ENCODE measurements at places on chromosomes 12 and 14.

DNA sequence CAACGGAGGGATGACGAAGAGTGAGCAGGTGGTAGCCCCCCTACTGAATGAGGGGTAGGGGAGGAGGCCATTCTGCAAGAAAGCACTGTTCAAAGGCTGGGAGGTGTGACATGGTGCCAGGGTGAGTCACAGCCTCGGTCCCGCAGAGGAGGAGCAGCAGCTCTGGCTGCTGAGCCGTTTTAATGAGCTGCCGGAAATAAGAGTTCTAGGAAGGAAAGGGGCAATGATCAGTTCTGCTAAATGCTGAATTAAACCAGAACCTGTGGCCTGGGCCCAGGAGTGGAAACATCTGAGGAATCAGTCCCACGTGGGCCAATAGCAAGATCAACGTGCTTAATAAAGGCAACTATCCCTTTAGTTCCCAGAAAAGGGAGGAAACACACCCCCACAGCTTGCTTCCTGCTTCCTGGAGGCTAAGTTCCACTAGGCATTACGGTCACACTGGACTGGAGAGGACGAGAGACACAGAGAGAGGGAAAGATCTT is 3.6 kb downstream of the ABCD4 start:
- H3K4me1 ChIP-seq = peaks cover 2% of the 10 kb centered on the region
- H3K36me3 ChIP-seq = no peaks in the 10 kb centered on the region
- no peaks in the 10 kb centered on the region for H3K27me3 ChIP-seq
- H3K27ac ChIP-seq = no peak overlapping the region
- H3K4me3 ChIP-seq = no peak overlapping the region
- DNase-seq = peak; percentile 70

DNA sequence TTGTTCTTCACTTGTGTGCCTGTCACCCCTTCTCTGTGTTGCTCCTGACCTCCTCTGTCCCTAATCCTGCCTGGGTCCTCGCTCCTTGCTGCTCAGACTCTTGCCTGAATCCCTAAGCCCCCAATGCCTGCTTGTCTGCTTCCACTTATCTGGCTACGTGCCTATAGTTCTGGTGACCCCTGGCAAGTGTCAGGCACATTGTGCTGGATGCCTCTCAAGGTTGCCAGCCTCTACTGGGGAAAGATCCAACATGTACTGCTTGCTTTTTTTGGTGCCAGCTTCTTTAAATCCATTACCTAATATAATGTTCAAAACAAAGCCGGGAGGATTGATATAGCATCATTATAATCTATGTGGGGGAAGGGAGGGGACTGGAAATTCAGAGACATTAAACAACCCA is 448.0 kb upstream of the CCDC196 start:
- H3K4me1 ChIP-seq = no peaks in the 10 kb centered on the region
- no peak for DNase-seq
- no peaks in the 10 kb centered on the region for H3K36me3 ChIP-seq
- no peak overlapping the region for H3K27ac ChIP-seq

- no peaks in the 10 kb centered on the region for H3K27me3 ChIP-seq
- H3K4me1 ChIP-seq = peaks cover 9% of the 10 kb centered on the region
- no peaks in the 10 kb centered on the region for H3K36me3 ChIP-seq
- H3K27ac ChIP-seq = no peak overlapping the region
Measured at GRCh38 chr12:114938487-114939210, 254.7 kb upstream of the TBX3 start.

DNA sequence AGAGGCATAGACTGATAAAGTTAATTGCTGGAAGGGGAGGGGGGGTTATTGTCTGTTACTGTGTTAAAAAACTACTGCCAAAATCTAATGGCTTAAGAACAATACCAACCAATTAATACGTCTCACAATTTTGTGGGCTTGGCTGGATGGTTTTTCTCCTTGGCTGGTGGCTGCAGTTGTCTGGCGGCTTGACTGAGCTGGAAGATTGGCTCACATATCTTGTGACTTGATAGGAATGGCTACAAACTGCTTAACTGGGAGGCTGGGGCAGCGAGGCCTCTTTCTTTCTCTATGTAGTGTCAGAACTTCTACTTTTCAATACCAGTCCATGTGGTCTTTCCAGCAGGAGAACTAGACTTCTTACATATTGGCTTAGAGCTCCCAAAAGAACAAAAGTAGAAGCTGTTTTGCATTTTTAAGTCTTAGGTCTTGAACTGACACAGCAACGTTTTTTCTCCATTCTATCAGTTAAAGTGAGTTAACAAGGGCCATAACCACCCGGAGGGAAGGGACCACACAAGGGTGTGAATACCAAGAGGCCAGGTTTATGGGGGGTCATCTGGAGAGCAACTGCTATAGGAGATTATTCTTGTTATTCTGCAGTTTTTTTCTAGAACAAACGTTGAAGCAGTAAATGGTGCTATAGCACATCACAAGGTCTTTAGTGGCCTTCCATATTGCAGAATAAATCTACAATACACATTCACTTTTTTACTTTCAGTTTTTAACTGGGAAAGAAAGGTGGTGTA is 46.9 kb downstream of the ZDHHC17 start:
- no peak for DNase-seq
- H3K27me3 ChIP-seq = no peaks in the 10 kb centered on the region
- H3K27ac ChIP-seq = no peak overlapping the region
- no peaks in the 10 kb centered on the region for H3K36me3 ChIP-seq

DNA sequence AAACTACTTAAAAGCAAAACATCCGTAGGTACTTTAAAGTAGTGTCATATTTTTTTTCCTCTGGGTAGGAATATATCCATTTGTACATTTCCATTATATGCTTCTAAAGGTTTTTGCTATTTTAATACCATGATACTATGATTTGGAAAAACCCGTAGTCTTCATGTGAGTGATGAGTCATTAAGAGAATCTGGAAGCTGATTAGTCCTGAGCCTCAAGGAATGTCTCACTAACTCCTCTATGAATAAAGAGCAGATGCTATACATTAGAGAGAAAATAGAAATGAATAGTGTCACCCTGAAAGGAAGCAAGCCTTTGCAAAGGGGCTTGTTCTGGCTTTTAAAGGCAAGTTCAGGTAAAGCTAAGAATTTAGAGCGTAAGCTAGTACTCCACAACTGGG is 432.1 kb downstream of the CCDC91 start:
- H3K4me1 ChIP-seq = no peaks in the 10 kb centered on the region
- no peaks in the 10 kb centered on the region for H3K27me3 ChIP-seq
- no peak overlapping the region for H3K4me3 ChIP-seq

DNA sequence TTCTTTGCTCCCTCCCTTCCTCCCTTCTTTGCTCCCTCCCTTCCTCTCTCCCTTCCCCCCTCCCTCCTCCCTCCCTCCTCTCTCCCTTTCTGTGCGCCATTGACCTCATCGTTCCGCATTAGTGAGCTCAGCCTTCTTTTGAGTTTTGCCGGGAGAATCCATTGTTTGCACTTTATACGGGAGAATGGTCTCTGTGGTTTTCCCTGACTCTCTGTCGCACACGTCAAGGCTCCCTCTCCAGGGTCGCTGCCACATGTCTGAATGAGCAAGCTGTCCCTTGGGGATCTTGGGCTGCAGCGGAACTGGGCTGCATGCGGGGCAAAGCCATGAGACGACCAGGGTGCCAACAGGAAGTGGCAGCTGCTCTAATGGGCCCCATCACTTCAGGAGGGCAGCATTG is 118.5 kb downstream of the GLT1D1 start:
- DNase-seq = no peak
- no peak overlapping the region for H3K27ac ChIP-seq
- H3K27me3 ChIP-seq = no peaks in the 10 kb centered on the region

GRCh38 chr12:81639196-81639595 is 120.0 kb downstream of the PPFIA2 start:
- H3K27ac ChIP-seq = no peak overlapping the region
- H3K36me3 ChIP-seq = no peaks in the 10 kb centered on the region
- H3K27me3 ChIP-seq = no peaks in the 10 kb centered on the region

- H3K36me3 ChIP-seq = no peaks in the 10 kb centered on the region
- no peak for DNase-seq
- no peak overlapping the region for H3K4me3 ChIP-seq
- H3K27me3 ChIP-seq = no peaks in the 10 kb centered on the region
- no peaks in the 10 kb centered on the region for H3K4me1 ChIP-seq
Measured at GRCh38 chr12:131203666-131204415, 250.1 kb downstream of the ADGRD1 start.

DNA sequence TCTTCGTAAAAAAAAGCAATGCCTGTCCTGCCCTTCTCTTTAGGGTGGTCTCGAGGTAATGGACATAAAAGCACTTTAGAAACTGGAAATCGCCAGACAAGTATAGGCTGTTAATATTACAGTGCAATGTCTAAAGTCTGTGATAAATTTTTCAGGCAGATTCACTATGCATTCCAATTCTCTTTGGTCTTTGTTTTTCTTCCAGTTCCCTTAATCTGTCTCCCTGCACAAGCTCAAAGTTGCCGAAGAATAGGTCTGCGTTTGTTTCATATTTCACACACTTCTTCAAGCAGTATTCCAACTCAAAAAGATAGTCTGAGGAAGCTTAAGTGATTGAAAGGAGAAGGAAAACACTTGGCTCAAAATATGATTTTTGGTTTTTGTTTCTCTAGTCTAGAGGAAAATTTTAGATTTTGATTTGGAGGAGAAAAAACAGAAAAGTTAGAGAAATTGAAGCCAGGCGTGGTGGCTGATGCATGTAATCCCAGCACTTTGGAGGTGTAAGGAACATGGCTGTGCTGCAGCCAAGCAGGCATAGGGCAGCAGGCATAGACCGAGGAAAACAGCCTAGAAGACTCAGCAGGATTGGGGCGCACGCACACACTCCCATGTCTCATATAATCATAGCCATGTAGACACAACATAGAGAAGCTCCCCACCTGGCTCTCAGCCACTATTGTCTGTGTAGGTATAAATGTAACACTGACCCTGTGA is 96.2 kb upstream of the TMPO start:
- peaks cover 7% of the 10 kb centered on the region for H3K4me1 ChIP-seq
- H3K36me3 ChIP-seq = no peaks in the 10 kb centered on the region
- DNase-seq = no peak

GRCh38 chr12:7376196-7376595 is 67.8 kb downstream of the CD163L1 start:
- H3K36me3 ChIP-seq = no peaks in the 10 kb centered on the region
- H3K4me1 ChIP-seq = no peaks in the 10 kb centered on the region
- DNase-seq = peak; percentile 12
- H3K27ac ChIP-seq = no peak overlapping the region
- no peaks in the 10 kb centered on the region for H3K27me3 ChIP-seq

- H3K36me3 ChIP-seq = peaks cover 2% of the 10 kb centered on the region
- DNase-seq = no peak
- no peaks in the 10 kb centered on the region for H3K27me3 ChIP-seq
- no peak overlapping the region for H3K4me3 ChIP-seq
- no peaks in the 10 kb centered on the region for H3K4me1 ChIP-seq
Measured at GRCh38 chr14:81485372-81485771, 48.3 kb downstream of the SEL1L start.

DNA sequence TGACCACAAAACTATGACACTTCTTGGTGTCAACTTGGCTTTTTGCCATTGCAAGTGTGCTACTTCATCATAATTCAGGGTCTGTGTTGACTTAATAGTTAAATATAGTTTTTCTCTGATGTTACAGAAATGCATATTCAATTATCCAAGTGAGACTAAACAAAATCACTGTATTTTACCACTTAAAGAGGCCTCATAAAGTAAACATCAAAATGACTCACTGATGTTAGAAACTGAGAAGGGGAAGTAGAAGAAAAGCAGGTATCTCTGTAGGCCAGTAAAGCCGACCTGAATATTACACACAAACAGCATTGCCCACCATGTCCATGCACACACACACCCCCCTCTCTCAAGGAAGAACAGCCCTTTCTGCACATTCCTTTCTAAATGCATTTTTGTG is 55.4 kb downstream of the RPAP3 start:
- H3K27ac ChIP-seq = no peak overlapping the region
- peak; percentile 26 for DNase-seq
- no peaks in the 10 kb centered on the region for H3K27me3 ChIP-seq
- H3K36me3 ChIP-seq = no peaks in the 10 kb centered on the region
- peaks cover 7% of the 10 kb centered on the region for H3K4me1 ChIP-seq

DNA sequence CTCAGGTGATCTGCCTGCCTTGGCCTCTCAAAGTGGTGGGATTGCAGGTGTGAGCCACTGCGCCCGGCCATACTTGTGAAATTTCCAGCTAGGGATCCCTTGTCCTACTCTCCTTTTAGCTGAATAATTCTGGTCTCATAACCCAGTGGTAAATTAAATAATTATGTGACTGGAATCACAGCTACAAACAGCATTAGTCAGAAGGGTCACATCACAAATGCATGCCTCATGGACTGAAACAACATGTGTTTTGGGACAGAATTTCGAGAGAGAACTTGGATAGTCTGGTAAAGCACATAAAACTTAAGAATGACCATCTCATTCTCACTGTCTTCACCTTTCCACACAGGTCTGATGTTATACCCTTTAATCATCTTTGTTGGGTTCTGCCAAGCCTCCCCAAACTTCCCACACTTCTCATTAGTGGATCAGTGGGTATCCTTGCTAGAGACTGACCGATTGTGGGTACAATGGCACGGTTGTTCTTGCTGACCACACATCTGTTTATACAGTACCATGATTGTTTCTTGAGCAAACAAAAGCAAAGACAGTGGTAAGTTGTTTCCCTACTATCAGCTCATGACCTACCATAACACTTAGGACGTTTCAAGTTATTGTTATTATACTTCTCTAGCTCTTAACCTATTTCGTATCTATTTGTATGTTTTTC is 5.1 kb downstream of the GPRC5D start:
- H3K4me1 ChIP-seq = peaks cover 3% of the 10 kb centered on the region
- H3K27ac ChIP-seq = no peak overlapping the region
- H3K36me3 ChIP-seq = no peaks in the 10 kb centered on the region
- H3K27me3 ChIP-seq = no peaks in the 10 kb centered on the region
- no peak overlapping the region for H3K4me3 ChIP-seq

- peak; percentile 32 for DNase-seq
- no peak overlapping the region for H3K4me3 ChIP-seq
- no peaks in the 10 kb centered on the region for H3K36me3 ChIP-seq
- H3K4me1 ChIP-seq = no peaks in the 10 kb centered on the region
Measured at GRCh38 chr12:98532687-98533304, 17.4 kb downstream of the TMPO start.

DNA sequence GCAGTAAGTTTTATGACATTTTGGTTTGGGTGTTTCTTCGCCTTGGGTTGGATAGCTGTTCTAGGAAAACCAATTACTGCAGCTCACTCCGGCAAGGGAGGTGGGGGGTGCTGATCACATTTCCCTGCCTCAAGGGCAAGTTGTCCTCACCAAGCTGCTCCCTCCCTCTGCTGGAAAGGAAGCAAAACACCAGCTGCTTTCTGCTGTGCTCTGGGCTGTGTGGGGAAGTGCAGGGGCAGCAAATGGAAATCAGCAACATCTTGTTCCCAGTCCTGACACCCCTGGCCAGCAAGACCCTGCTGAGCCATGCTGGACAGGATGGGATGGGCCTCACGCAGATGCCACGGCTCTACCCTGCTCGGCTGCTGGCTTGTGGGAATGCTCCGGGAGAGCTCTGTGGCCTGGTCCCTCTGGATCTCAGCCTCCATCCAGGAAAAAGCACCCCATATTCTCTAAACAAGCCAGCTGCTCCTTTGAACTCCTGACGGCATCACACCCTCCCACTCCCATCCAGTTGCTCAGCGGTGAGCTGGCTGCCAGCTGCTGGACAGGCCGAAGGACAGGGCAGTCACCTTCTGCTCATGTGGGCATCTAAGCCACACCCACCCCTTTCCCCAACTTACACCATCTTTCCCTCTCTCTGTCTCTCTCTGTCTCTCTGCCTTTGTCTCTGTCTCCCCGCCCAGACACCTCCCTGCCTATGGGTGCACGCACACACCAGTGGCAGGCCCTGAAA is 52.4 kb upstream of the EIF5 start:
- H3K36me3 ChIP-seq = no peaks in the 10 kb centered on the region
- H3K27ac ChIP-seq = no peak overlapping the region
- H3K4me1 ChIP-seq = no peaks in the 10 kb centered on the region
